SK-N-SH (cell line): ENCODE measurements at places on chromosomes 12 and 14. TPM values are rescaled to one million over a fixed set of nuclear protein-coding genes. Genes with fewer than 3 reads are reported as not detected.

The MYO1H gene
- polyA plus RNA-seq: not detected in 2 replicates

The FOXG1 gene
- not detected in 2 replicates for polyA plus RNA-seq

The SIX4 gene
- polyA plus RNA-seq: 3.3 and 4.3 TPM in 2 replicates

The SERPINA9 gene
- polyA plus RNA-seq: not detected in 2 replicates

The P2RX2 gene
- polyA plus RNA-seq: 0.03 TPM in 1 of 2 replicates, not detected in the other

The PLCZ1 gene
- polyA plus RNA-seq: 0.05 and 0.15 TPM in 2 replicates

The BRMS1L gene
- 7.1 and 9.1 TPM in 2 replicates for polyA plus RNA-seq

DNA sequence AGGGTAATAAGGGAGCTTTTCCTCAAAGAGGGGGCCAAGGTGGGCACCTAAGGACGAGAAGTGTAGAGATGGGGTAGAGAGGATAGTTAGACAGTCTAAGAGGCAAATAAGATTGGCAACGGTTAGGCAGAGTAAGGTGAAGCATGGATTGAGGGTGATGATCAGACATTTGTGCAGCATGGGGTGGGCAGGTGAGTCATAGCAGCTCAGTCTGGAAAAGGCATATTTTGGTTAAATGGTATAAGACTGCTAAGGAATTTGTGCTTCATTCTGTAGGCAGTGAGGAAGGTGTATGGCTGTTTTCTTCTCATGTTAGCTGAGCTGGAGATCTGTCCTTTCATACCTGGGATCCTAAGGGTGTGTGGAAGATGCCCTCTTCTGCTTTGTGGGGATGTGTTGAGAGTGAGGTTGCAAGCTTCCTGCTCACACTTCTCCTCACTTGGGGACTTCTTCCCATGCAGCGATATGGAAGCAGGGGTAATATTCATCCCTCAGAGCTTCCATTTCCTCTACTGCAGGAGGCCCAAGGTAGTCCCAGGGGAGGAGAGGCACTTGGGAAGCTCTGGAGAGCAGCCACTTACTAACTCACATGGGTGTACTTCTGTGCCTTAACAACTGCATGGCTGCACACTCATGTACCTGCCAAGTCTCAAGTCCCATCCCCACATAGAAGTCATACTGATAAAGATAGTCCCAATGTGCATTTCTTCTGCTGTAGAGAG, 28.9 kb downstream of the GSG1 start:
- 0 out of 2 replicates have a peak, but pooled peaks cover 5% of the 10 kb centered on the region for H3K4me1 ChIP-seq
- peaks cover 5% of the 10 kb centered on the region; the same call in 1 of the 2 replicates for H3K36me3 ChIP-seq

- no peak overlapping the region for H3K4me3 ChIP-seq
- H3K4me1 ChIP-seq: no peaks in the 10 kb centered on the region
- H3K27ac ChIP-seq: no peak overlapping the region
- no peaks in the 10 kb centered on the region for H3K36me3 ChIP-seq
Measured at GRCh38 chr12:96807741-96808140, 99.3 kb upstream of the NEDD1 start.

- H3K36me3 ChIP-seq: no peaks in the 10 kb centered on the region
- no peaks in the 10 kb centered on the region for H3K4me1 ChIP-seq
- DNase-seq: no peak
Measured at GRCh38 chr12:128018067-128018466, 248.9 kb upstream of the TMEM132C start.
